ENCODE measurements at places on chromosomes 6 and 20.

DNA sequence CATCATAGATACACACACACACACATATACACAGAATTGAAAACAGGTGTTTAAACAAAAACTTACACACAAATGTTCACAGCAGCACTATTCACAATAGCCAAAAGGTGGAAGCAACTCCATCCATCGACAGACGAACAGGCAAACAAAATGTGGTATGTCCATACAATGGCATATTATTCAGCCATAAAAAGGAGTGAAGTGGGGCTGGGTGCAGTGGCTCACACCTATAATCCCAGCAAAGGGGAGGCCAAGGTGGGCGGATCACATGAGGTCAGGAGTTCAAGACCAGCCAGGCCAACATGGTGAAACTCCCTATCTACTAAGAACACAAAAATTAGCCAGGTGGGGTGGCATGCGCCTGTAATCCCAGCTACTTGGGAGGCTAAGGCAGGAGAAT lies 80.3 kb downstream of the CHD6 start:
- no peak for DNase-seq

GRCh38 chr20:44034451-44034850 lies 119.8 kb downstream of the TOX2 start:
- no peak for DNase-seq

DNA sequence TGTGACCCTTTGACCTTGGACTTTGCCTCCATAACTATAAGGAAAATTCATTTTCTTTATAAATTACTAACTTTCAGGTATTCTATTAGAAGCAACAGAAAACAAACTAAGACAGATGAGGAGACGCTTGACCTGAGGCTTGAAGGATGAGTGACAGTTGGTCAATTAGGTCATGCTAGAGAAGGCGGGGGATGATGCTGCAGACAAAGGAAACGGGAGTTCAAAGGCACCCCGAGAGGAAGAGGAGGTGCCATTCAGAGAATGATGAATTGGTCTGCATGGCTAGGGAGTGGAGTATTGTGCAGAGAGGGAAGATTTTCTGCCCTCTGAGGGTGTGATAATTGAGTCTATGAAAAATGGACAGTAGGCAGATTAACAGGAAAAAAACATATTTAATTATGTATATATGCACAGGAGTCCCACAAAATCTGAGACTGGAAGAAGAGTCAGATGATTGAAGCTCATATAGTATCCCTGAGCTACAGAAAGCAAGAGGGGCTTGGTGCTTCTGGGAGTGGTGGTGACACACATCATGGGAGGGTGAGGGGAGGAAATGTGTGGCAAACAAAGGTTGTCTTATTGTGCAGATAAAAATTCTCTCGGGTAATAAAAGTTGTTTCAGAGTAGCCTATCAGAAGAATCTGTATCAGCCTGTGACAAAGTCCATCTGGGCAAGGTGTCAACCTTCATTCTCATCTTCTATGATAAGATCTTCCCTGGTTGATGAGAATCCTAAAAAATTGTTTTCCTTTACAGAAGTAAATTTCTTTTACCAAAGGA lies 20.4 kb upstream of the FUCA2 start:
- no peak for DNase-seq

DNA sequence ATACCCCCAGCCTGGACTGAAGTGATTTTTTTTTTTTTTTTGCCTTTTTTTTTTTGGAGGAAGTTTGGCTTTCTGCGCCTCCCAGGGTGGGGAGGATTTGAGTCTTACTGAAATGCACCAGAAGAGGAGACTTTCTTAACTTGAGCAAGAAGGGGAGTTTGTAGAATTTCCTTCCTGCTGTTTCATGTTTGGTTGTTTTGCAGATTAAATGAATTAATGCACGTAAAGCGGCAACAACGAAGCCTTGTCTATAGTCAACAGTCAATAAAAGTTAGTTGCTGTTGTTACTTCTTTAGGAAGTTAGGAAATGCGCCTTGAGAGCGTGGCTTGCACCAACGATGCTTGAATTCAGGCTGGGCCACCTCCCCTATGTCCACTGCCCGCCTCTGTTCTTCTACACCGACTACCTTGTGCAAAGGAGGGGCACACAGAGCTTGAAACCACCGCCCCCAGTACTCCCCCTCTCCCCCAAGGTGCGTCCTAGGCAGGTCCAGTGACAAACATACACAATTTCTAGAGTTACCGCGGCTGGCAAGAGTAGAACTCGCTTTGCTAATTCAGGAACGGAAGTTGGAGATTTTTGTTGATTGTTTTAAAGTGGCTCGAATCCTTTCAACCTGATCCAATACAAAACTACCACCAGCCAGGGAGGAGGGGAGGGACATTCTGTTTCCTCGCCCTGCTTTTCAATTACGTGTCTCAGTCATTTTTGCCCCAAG lies 830 bp upstream of the CYP24A1 start:
- no peak for DNase-seq

DNA sequence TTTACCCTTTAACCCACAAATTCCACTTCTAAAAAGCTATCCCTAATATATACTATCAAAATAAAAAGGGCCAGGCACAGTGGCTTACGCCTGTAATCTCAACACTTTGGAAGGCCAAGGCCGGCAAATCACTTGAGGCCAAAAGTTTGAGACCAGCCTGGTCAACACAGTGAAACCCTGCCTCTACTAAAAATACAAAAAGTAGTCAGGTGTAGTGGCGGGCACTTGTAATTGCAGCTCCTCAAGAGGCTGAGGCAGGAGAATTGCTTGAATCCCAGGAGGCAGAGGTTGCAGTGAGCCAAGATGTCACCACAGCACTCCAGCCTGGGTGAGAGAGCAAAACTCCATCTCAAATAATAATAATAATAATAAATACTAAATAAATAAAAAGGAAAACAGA lies 82.5 kb downstream of the TRIM27 start:
- no peak for DNase-seq

- DNase-seq: no peak
Measured at GRCh38 chr6:106154326-106154725, 68.2 kb downstream of the PRDM1 start.

DNA sequence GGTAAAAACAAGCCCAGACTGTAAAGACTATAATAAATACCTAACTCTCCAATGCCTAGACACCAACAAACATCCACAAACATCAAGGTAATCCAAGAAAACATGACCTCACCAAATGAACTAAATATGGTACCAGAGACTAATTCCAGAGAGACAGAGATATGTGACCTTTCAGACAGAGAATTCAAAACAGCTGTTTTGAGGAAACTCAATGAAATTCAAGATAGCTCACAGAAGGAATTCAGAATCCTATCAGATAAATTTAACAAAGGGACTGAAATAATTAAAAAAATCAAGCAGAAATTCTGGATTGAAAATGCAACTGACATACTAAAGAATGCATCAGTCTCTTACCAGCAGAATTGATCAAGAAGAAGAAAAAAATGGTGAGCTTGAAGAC lies 26.6 kb downstream of the NCOA6 start:
- peak; percentile 4 for DNase-seq

GRCh38 chr20:25270829-25271251 lies 23.0 kb downstream of the PYGB start:
- no peak for DNase-seq

- DNase-seq: peak; percentile 81
Measured at GRCh38 chr6:157322792-157323254, 496 bp downstream of the TMEM242 start.

DNA sequence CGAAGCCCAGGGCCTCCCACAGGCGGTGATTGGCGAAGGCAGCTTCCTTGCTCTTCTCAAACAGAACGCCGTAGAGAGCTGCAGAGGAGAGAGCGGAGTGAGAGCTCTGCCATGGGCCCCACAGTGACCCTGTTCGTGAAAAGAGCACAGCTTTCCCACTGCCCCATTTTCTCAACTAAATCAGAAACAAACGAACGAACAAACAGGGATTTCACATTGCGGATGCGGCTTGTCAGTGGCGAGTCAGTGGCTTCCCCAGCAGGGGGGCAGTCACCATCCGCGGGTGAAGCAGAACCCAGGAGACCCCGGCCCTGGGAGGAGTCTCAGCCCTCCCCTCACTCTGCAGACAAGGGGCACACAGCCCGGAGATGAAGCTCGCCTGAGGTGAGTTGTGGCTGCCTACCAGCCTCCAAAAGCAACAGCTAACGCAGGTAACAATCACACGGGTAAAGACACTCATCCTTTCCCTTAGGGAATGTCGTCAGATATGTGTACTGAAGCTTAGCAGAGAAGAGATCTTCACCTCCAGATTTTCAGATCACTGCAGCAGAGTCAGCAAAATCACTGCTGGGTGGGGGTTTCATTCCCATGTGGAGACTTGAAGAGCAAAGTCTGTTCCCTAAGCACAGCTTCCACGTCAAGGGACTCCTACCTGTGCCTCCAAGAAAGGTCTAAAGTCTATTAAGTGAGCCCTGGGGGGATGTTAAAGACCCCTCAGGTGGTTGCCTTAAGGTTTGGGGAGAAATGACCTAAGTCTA lies 51.2 kb upstream of the GPR31 start:
- DNase-seq: no peak

DNA sequence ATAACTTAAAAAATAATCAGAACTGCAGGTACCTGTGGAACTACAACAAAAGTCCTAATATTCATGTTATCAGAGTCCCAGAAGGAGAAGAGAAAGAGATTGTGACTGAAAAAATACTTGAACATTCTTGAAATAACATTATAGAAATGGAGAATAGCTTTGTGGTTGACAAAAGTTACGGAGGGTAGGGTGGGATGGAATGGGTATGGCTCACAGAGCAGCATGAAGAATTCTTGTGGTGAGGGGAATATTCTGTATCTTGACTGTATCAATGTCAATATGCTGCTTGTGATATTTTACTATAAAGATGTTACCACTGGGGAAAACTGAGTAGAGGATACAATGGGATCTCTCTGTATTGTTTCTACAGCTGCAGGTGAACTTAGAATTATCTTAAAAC lies 122.5 kb downstream of the DST start:
- no peak for DNase-seq

Measured in HFFc6 (cell line).